ENCODE measurements at places on chromosomes 16 and 17.

- no peak for DNase-seq
Observed at GRCh38 chr17:81306491-81306890, 11.4 kb upstream of the SLC38A10 start.

DNA sequence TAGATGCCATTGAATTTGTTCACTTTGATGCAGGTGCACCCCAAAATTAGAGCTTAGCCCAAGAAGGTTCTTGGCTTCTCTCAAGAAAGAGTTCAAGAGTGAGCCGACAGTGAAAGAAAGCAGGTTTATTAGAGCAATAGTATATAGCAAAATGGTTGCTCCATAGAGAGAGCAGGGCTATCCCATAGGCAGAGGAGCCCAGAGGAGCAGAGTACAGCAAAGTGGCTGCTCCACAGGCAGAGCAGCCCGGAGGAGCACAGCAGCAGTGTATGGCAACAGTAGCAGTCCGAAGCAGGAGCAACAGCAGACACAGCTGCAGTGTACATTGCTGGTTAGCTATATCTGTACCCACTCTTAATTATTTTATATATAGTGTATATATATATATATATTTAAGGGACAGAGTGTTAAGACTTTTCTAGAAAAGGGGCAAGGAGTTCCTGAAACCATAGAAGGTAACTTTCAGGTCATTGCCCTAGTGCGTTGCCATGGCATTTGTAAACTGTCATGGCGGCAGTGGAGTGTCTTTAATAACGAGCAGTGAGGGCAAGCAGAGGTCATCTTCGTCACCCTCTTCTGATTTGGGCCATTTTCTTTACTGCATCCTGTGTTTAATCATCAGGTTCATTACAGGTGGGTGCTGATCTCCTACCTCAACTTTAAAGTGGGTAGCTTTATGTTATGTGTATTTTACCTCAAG lies 222.7 kb downstream of the CYB561 start:
- DNase-seq = no peak

- peak; percentile 6 for DNase-seq
Observed at GRCh38 chr17:58317421-58318064, 11.1 kb downstream of the TSPOAP1 start.

DNA sequence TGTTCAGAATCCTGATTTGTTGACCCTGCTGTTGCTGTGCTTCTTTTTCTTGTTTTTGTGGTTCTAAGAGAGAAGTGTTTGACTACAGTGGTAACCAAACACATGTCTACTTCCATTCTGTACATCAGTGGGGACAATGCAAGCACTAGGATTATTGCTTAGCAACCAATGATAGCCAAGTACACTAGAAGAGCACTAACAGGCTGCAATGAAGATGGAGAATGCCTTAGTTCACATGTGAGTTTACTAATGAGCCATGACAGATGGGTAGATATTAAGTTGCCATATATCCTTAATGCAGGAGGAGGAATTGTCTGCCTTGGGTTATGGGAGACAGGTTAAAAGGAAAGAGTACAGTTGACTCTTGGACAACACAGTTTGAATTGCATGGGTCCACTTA lies 8.3 kb downstream of the EFCAB5 start:
- no peak for DNase-seq

- DNase-seq = peak; percentile 71
Observed at GRCh38 chr17:51371732-51372151, 111.4 kb downstream of the UTP18 start.

GRCh38 chr16:20849589-20850390 lies 43.5 kb downstream of the REXO5 start:
- peak; percentile 43 for DNase-seq

DNA sequence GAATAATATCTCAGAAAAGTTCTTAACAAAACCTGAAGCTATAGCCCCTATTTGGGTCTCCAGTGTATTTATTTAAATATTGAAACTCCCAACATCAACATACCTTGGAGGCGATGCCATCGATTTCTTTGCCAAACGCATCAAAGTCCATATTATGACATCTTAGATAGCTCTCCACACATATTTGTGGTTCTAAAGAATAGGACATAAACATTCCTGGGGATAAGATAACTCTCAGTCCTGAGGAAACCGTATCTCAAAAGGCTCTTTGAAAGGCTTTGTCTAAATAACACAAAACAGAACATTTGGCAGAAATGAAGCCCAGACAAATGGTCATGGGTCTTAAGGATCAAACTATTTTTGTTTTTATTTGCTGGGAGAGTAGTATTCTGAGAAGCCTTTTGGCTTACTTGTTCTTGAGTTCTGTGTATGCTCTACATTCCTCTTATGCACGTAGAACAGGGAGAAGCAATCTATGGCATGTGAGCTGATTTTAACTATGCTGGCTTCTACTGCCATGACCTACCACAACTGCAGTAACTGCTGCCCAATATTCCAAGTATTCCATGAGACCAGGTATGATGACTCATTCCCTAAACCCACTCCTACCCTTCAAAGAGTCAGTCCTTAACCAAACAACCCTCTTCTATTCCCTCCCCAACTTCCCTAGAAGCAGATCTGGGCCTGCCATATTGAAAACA lies 279.0 kb upstream of the ZFHX3 start:
- no peak for DNase-seq

- no peak for DNase-seq
Observed at GRCh38 chr16:56136256-56136655, 55.0 kb upstream of the GNAO1 start.

GRCh38 chr17:40779181-40779909 lies 3.0 kb downstream of the KRT27 start:
- DNase-seq = peak; percentile 37

DNA sequence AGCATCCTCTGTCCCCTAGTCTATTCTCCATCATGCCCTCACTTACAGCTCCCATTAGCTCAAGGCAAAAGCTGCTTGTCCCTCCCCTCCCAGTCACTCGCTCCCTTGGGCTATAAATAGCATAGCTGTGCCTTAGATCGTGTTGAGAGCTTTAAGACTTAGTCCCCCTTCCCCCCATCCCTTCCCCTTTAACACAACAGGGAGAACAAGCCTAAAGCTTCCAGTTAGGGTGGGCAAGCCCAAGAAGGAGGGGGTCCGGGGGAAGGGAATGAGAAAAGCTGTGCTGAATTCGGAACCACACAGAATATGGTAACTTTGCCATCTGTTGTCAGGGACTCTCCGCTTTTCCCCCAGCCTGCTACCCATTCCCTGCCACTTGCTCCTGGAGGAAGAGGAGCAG lies 4.9 kb upstream of the HIGD1B start:
- peak; percentile 50 for DNase-seq

GRCh38 chr17:75069783-75070182 lies 18.0 kb upstream of the SLC16A5 start:
- DNase-seq = no peak

GRCh38 chr16:11950388-11950787 lies 8.5 kb upstream of the NPIPB2 start:
- DNase-seq = no peak

DNA sequence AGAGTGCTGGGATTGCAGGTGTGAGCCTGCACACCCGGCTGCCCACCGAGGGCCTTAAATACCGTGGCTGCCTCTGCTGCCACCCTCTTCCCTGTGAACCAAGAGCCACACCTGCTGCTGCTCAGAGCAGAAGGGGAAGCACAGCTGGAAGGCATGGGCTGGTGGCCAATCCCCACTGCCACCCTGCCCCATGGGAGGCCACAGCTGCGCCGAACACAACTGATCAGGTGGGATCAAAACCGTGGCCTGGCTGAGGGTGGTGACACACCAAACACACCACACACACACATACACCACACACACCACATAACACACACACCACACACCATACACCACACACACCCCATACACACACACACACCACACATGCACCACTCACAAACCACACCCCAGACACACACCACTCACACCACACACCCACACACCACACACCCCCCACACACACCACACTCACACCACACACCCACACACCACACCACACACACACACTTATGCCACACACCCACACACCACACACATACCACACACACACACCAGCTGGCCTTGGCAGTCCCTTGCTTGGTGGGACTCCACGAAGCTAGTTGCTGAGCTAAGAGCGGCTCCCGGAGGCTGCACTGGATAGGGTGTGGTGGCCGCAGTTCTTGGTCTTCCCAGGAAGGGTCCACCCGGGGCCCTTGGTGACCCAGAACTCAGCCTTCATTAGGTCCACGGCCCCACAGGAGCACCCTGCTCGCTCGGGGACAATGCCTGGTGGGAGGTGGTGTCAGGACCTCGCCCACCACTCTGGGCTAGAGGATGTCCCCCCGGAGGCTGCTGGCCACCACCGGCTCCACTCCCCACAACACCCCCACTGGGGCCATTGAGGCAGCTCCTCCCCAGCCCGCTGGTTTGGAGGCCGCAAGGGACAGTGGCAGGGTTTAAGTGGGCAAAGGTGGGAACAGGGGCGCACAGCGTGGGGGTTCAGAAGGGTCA lies 14.9 kb downstream of the CEP131 start:
- no peak for DNase-seq

GRCh38 chr17:21125862-21126261 lies 902 bp upstream of the DHRS7B start:
- no peak for DNase-seq

DNA sequence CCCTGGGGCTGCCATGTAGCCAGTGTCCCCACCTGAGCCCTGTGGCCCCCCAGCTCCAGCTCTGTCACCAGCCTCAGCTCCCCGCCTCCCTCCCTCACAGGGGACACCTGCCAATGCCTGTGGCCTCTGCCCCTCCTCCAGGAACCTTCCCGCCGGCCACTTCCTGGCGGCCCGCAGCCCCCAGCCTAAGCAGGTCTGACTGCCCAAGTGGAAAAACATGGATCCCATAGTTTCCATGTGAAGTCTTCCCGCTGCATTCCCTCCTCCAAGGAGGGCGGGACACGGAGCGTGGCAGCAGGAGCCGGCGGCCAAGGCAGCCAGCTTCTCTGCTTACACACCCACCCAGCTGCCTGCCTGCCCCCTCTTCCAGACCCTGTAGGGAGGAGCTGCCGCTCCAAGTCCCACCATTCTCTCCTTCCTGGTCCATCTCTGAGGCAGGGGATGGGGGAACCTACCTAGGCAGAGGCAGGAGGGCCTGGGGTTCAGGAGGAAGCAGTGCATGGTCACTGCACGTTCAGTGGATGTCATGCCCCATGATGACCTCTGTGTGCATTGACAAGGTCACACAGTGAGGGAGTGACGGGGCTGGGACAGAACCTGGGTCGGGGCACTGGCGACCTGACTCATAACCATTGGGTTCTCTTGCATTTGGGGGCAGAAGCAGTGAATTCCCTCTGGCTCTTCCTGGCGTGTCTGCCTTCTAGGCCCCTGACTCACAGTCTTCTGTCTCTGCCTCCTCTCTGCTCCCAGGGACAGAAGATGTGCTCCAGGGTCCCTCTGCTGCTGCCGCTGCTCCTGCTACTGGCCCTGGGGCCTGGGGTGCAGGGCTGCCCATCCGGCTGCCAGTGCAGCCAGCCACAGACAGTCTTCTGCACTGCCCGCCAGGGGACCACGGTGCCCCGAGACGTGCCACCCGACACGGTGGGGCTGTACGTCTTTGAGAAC lies 8.7 kb downstream of the VASN start:
- no peak for DNase-seq

All from NCI-H2227 treated with DMSO at 0.1 percent for 48 hours (cell line).